ENCODE measurements at places on chromosomes 1 and 21.

DNA sequence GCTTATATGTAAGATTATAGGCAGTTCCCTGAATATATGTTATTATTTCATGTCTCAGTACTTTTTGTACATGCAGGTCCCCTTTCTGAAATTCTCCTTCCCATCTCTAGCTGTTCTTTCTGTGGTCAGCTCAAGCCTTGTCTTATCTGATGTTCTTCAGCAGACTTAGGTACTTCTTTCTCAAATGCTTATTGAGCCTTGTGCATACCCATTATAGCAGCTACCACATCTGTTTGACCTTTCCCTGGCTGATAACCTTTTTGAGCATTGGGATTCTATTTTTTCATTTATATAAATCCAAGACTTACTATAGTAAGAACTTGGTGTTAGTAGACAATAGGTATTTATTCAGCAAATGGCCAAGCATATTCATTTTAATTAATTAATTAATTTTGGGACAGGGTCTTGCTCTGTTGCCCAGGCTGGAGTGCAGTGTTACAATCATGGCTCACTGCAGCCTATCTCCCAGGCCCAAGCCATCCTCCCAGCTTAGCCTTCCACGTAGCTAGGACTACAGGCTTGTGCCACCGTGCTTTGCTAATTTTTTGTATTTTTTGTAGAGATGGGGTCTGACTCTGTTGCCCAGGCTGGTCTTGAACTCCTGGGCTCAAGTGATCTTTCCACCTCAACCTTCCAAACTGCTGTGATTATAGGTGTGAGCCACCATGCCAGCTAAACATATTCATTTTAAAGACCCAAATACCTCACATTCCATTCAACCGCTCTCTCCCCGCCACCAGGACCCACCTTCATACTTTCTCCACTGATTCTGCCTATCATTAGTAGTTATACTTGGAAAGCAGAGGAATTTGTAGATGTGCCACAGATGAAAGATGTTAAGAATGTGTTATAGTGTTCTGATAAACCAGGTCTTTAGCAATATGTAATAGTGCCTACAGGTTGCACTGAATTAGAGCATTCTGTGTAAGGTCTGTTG lies 16.7 kb downstream of the TIPRL start:
- DNase-seq, result no peak

DNA sequence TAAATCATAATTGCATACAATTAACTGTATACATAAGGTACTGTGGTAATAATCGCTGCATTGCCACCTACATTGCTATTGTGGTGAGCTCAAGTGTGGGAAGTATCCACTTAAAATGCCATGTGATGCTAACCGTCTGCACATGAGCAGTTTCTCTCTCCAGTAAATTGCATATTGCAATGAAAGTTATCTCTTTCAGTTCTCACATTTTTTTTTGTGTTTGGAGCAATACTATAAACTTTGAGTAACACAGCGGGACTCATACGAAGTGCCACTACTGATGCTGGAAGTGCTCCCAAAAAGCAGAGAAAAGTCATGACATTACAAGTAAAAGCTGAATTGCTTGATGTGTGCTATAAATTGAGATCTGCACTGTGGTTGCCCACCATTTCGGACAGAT lies 38.5 kb downstream of the DISC1 start:
- no peak for DNase-seq

DNA sequence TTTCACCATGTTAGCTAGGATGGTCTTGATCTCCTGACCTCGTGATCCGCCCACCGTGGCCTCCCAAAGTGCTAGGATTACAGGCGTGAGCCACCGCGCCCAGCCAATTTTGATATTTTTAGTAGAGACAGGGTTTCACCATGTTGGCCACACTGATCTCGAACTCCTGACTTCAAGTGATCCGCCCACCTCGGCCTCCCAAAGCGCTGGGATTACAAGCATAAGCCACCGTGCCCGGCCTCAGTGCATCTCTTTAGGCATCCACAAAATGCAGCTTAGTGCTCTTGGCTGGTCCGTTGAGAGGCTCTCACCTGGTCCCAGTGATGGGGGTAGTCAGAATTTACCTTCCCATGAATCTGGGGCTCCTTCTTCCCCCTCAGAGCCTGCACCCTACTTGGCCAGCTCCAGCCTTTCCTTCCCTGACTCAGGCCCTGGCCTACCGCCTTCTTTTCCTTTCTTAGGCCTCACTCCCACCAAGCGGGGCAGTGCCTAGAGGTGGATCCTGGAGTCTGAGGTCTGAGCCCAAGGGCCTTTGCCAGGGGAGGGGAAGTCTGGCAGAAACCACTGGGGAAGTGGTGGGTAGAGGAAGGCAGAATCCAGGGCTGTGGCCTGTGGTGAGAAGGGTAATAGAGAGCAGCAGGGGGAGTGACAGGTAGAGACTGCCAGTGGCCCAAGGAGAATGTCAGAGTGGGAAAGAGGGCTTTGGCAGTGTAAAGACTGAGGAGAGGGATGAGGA lies 3.7 kb downstream of the LENEP start:
- DNase-seq, result no peak

- DNase-seq, result no peak
Measured at GRCh38 chr1:51928896-51929295, 50.4 kb upstream of the NRDC start.

GRCh38 chr1:31822766-31823165 lies 6.9 kb upstream of the SPOCD1 start:
- no peak for DNase-seq

- no peak for DNase-seq
Measured at GRCh38 chr1:27993241-27993640, 33.5 kb downstream of the XKR8 start.

- DNase-seq, result no peak
Measured at GRCh38 chr1:35511305-35511704, 45.9 kb downstream of the KIAA0319L start.
